ENCODE measurements at places on chromosomes 13 and 19. TPM values are rescaled to one million over a fixed set of nuclear protein-coding genes. Genes with fewer than 3 reads are reported as not detected.

The UNC13A gene
- total RNA-seq, result not detected

- peaks cover 12% of the 10 kb centered on the region for H3K27me3 ChIP-seq
- H3K36me3 ChIP-seq, result no peaks in the 10 kb centered on the region
- H3K4me1 ChIP-seq, result no peaks in the 10 kb centered on the region
- no peak overlapping the region for H3K27ac ChIP-seq
- no peak overlapping the region for H3K4me3 ChIP-seq
These were observed 406.3 kb downstream of the DCT start for GRCh38 chr13:94073007-94073744.

- no peaks in the 10 kb centered on the region for H3K27me3 ChIP-seq
- H3K27ac ChIP-seq, result peak overlapping the region; percentile 70
- no peak overlapping the region for H3K4me3 ChIP-seq
- H3K4me1 ChIP-seq, result peaks cover 42% of the 10 kb centered on the region
These were observed 20.4 kb downstream of the POU2F2 start for GRCh38 chr19:42111811-42112210.

DNA sequence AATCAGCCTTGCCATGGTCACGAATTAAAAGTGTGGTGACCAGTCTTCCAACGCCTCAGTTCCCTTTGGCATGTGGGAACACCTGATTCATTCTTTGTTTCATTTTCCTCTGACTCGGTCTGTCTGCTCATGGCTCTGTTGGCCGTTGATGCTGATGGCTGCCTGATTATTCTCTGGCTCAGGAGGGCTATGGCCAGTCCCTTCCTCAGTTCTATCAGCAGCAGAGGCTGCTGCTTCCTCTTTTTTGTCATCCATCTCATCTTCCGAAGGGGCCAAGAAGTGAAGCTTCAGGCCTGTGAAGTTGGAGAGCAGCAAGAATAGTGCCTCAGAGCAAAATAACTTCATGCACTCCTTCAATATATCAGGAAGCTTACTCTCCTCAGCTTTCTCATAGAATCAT lies 9.5 kb upstream of the MLNR start:
- no peak for DNase-seq
- no peak overlapping the region for H3K27ac ChIP-seq
- H3K4me1 ChIP-seq, result peaks cover 9% of the 10 kb centered on the region
- H3K27me3 ChIP-seq, result no peaks in the 10 kb centered on the region
- H3K4me3 ChIP-seq, result no peak overlapping the region

DNA sequence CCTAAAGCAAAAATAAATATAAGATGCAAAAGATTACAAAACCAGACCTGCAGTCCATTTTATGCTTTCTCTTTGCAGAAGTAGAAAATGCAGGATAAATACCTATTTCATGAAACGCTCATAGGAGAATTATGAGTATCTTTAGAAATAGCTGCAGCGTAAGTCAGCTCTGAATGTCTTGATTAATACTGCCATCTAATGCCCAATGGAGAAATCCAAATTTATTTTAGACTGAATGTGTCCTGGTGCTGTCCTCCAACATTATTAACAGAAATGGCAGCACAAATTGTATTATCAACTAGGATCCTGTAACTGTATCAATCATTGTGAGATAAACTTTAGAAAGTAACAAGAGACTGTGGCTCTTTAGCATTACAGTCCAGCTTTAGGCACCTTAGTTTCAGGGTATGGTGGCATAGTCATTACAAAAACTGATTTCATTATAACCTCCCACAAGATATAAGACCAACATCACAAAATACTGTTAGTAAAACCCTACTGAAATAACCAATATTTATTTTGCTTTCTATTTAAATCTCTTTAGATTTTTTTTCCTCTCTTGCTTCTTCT lies 162.1 kb upstream of the MIR17HG start:
- H3K4me3 ChIP-seq, result no peak overlapping the region
- H3K4me1 ChIP-seq, result no peaks in the 10 kb centered on the region
- no peaks in the 10 kb centered on the region for H3K27me3 ChIP-seq
- no peaks in the 10 kb centered on the region for H3K36me3 ChIP-seq

DNA sequence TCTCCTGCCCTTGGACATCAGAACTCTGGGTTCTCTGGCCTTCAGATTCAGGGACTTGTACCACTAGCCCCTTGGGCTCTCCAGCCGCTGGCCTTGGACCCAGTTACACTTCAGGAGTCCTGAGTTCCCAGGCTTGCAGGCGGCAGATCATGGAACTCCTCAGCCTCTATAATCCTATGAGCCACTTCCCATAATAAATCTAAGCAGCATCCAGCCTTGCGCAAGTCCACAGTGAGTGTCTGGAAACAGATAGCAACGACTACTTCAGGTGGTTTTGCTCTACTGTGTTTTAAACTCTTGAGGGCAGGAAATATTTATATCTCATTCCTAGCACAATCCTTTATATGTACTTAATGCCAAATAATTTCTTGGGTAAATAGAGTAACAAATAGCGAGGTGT lies 92.3 kb downstream of the COL4A1 start:
- H3K27ac ChIP-seq, result no peak overlapping the region
- DNase-seq, result no peak
- no peaks in the 10 kb centered on the region for H3K4me1 ChIP-seq
- peaks cover 33% of the 10 kb centered on the region for H3K27me3 ChIP-seq

DNA sequence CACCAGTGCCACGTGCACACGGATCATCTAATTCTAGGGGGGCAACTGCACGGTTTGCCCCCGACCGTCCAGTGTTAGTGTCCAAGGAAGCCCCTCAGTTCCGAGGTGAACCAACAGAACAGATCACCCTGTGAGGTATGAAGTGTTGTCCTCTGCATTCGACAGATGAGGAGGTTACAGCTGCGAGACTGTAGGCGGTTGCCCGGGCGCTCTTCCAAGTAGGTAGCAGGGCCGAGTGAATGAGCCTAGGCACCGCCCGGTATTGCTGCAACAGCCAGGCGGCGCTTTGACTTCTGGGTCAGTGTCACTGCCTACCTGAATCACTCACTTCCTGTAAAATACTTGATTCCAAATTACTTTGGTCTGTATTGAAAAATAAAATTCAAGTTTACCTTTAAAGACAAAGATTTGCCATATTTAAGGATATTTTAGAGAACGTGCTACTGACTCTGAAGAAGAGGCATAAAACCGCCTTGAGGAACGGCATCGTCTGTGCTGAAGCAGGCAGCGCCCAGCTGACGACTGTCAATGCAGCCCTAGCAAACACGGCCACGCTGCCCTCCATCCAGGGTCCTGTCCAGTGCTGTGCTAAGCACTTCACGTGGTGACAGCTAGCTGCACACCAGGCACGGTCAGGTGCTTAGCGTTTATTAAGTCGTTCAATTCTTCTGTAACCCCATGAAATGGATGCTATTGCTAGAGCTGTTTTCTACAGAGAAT lies 19.3 kb upstream of the RASA3 start:
- peaks cover 62% of the 10 kb centered on the region for H3K4me1 ChIP-seq
- H3K4me3 ChIP-seq, result peak overlapping the region; percentile 49
- H3K36me3 ChIP-seq, result peaks cover 4% of the 10 kb centered on the region
- peak; percentile 63 for DNase-seq
- H3K27me3 ChIP-seq, result no peaks in the 10 kb centered on the region
- peak overlapping the region; percentile 81 for H3K27ac ChIP-seq

DNA sequence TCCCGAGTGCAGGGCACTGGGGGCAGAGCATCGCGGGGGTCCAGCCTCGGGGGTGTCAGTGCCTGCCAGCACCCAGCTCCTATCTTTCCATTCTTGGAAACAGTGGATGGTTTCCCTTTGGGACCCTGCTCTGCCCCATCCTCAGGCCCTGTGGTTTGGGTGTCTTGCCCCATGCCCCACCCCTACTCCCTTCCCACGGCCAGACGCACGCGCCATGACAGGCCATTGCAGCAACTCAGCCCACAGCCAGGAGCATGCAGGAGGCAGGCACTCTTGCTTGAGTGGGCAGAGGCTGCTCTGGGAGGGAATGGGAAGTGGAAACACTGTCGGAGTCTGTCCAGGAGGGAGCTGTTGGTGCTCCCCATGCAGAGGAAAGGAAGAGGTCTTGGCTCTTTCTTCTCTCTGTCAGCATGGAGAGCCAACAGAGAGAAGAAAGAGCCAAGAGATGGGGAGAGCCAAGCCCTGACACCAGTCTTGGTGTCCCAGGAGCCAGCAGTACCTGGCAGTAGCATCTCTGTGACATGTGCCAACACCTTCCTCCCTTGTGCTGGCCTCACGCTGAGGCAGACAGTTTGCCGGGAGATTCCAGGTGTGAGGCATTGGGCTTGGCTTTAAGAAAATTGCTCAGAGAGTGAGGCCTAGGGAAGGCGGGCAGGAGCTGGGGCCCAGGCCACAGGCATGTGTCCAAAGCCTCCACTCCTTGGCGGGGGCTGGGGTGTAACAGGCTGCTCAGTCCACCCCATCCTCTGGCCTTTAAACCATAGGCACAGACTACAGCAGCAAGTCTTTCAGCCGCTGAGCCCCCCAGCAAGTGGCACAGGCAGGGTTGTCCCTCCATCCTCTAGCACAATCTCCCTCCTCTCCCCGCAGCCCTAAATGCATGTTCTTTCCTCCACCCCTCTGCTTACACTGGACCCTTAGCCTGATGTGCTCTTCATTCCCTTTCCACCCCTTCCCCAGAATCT lies 86.7 kb upstream of the UQCRFS1 start:
- no peaks in the 10 kb centered on the region for H3K4me1 ChIP-seq
- H3K36me3 ChIP-seq, result no peaks in the 10 kb centered on the region
- no peak overlapping the region for H3K4me3 ChIP-seq
- DNase-seq, result no peak
